Dermis lymphatic vessel endothelial cell (primary cell): ENCODE measurements at places on chromosomes 12 and 14. TPM values are rescaled to one million over a fixed set of nuclear protein-coding genes. Genes with fewer than 3 reads are reported as not detected.

GSC gene
- not detected in 2 replicates for total RNA-seq

ATN1 gene
- 5.5 and 5.8 TPM in 2 replicates for total RNA-seq

SERPINA9 gene
- total RNA-seq: not detected in 2 replicates

IAPP gene
- not detected in 2 replicates for total RNA-seq

TCTN1 gene
- total RNA-seq: 7.6 and 13.3 TPM in 2 replicates

NEUROD4 gene
- not detected in 2 replicates for total RNA-seq

ABCD2 gene
- total RNA-seq: not detected in 2 replicates

MANSC4 gene
- not detected in 2 replicates for total RNA-seq

CLEC4C gene
- not detected in 2 replicates for total RNA-seq

MYRFL gene
- total RNA-seq: under 0.01 TPM in 1 of 2 replicates, not detected in the other

PMCH gene
- 0.09 TPM in 1 of 2 replicates, not detected in the other for total RNA-seq

CABP1 gene
- not detected in 2 replicates for total RNA-seq

FGF23 gene
- total RNA-seq: not detected in 2 replicates

CFAP73 gene
- total RNA-seq: not detected in 2 replicates

POU6F1 gene
- total RNA-seq: 1.5 and 2.2 TPM in 2 replicates

GDF3 gene
- 0.26 and 1.2 TPM in 2 replicates for total RNA-seq

JPH4 gene
- total RNA-seq: under 0.01 TPM in 1 of 2 replicates, not detected in the other

TAS2R31 gene
- total RNA-seq: 2.7 and 3.1 TPM in 2 replicates

BLTP3B gene
- 8.7 and 15.0 TPM in 2 replicates for total RNA-seq

SLCO1A2 gene
- not detected in 2 replicates for total RNA-seq

LIN7A gene
- total RNA-seq: 0.09 and 0.22 TPM in 2 replicates

IL22 gene
- total RNA-seq: not detected in 2 replicates

MVK gene
- total RNA-seq: 6.1 and 7.6 TPM in 2 replicates

RNFT2 gene
- total RNA-seq: 0.54 and 1.8 TPM in 2 replicates

LMNTD1 gene
- total RNA-seq: 0.09 TPM in 1 of 2 replicates, not detected in the other

OR11G2 gene
- total RNA-seq: not detected in 2 replicates

VWF gene
- total RNA-seq: 1,035 and 2,002 TPM in 2 replicates

NUMB gene
- 64.6 and 94.4 TPM in 2 replicates for total RNA-seq

CATSPERB gene
- total RNA-seq: 0.52 and 0.76 TPM in 2 replicates

SCNN1A gene
- total RNA-seq: 0.43 TPM in 1 of 2 replicates, not detected in the other

HOXC12 gene
- under 0.01 TPM in 1 of 2 replicates, not detected in the other for total RNA-seq

TMEM179 gene
- not detected in 2 replicates for total RNA-seq

GZMB gene
- total RNA-seq: not detected in 2 replicates

SRRM4 gene
- not detected in 2 replicates for total RNA-seq

KLHDC1 gene
- total RNA-seq: 2.6 and 3.6 TPM in 2 replicates

HEBP1 gene
- 29.0 and 34.5 TPM in 2 replicates for total RNA-seq

MORN3 gene
- total RNA-seq: 0.17 and 0.33 TPM in 2 replicates

ANO6 gene
- total RNA-seq: 72.8 and 106 TPM in 2 replicates

INSM2 gene
- total RNA-seq: not detected in 2 replicates

TRHDE gene
- total RNA-seq: 0.22 TPM in 1 of 2 replicates, not detected in the other

ENDOU gene
- total RNA-seq: under 0.01 and 0.11 TPM in 2 replicates

IGFBP6 gene
- total RNA-seq: 1.7 and 5.2 TPM in 2 replicates

DHRS4 gene
- total RNA-seq: 48.3 and 59.6 TPM in 2 replicates

DIABLO gene
- 50.8 and 61.5 TPM in 2 replicates for total RNA-seq

TRMT61A gene
- 3.6 and 4.4 TPM in 2 replicates for total RNA-seq

ITGA7 gene
- 0.22 TPM in 1 of 2 replicates, not detected in the other for total RNA-seq

CLEC4A gene
- total RNA-seq: 0.43 TPM in 2 replicates

AP5M1 gene
- total RNA-seq: 13.8 and 18.0 TPM in 2 replicates

APOLD1 gene
- 80.7 and 97.2 TPM in 2 replicates for total RNA-seq

HIF1A gene
- 157 and 159 TPM in 2 replicates for total RNA-seq

TTLL5 gene
- 12.2 and 24.2 TPM in 2 replicates for total RNA-seq

KLRK1 gene
- total RNA-seq: not detected in 2 replicates

TCTN2 gene
- total RNA-seq: 2.9 and 5.9 TPM in 2 replicates

TMEM260 gene
- 7.3 and 11.0 TPM in 2 replicates for total RNA-seq

TAS2R30 gene
- 1.6 and 2.7 TPM in 2 replicates for total RNA-seq

LHX5 gene
- total RNA-seq: not detected in 2 replicates

RAPGEF3 gene
- 8.3 and 11.0 TPM in 2 replicates for total RNA-seq

VDR gene
- total RNA-seq: under 0.01 and 0.11 TPM in 2 replicates
